GM12892 (cell line): ENCODE measurements at places on chromosomes 16 and 17.
A peak's percentile ranks its signal among the peaks of the same experiment; 100 is the strongest.

GRCh38 chr16:13552062-13552959 is 367.6 kb upstream of the ERCC4 start:
- no peak for DNase-seq

DNA sequence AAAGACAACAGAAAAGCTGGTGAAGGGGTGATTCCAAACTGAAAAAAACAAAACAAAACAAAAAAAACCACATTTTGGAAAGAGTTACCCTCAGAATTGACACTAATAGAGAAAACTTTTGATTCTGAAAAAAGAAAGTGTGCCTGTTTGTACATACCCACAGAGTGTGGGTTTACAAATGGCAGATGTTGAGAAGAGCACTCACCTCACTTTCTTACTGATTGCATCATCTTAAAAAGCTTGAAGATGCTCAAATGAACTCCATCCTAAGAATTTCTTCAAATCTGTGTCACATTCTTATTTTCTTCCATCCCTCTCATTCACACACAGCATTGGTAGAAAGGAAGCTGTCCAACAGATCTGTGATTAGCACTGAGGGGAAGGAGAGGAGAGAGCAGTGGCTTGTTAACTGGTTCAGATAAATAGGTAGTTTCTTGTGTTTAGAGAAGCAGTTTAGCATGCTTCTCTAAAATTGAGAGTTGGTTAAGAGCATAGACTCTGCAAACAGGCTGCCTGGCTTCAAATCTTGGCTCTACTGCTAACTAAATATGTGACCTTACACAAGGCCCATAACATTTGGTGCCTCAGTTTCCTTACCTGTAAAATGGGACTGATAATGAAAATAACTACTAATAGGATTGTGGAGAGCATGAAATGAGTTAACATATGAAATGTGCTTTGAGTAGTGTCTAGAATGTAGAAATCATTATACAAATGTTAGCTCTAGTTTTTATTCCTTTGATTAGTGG is 6.9 kb downstream of the GNAO1 start:
- DNase-seq: no peak

DNA sequence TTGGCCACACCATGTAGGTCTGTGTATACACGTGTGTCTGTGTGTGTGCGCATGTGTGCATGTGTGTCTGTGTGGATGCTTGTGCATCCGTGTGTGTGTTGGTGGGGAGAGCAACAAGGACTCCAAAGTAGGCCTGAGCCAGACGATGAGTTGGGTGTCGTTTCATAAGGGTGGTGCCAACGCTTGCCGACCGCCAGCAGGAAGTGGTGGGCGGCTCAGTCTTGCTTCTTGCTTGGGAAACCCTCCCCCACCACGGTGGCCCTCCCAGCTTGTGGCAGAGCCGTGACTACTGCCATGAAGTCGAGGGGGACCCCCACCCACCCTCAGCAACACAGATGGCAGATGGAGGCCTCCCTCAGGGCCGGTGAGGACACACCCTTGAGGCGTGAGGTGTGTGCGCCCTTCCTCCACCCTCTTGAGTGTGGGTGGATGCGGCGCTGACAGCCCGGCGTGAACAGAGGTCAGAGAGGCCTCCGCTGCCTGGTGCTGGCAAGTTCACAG is 17.5 kb downstream of the SBK1 start:
- no peak for DNase-seq

DNA sequence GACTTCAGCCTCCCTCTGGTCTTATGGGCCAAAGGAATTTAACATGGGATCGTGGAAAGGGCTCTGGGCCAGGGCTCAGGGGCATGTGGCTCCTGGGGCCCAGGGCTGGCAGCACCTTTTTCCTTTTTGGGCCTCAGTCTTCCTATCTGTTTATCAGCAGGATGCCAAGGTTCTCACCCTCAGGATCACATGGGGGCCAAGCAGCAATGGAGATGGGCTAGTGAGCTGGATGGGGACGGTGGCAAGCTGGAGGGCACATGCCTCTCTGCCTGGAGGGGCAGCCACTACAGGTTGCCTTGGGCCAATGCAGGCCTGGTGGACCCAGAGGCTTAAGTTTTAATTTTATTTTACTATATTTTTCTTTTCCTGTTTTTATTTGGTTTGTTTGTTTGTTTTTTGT is 95.4 kb downstream of the CYLD start:
- no peak for DNase-seq

DNA sequence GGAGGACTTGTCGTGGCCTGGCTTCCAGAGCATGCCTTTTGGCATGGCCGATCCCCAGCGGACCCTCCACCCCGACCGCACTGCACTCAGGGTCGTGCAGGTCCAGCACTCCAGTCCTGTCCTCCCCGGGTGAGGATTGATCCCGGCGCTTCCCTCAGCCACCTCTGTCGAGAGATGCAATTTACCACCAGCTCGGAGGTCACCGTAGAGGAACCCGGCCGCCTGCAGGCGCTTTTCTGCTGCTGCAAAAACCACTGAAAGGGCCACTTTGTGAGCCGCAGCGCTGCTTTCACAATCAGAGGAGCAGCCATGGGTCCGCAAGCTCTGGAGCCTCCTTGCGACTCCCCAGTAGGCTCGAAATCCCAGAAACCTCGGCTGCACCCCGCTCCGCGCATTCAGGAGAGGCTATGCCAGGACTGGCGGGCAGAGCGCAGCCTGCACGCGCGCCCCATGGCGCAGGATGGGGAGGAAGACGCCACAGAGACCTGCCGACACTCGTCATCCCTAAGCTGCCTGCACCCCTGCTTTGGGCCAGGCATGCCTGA is 134.2 kb downstream of the HS3ST2 start:
- no peak for DNase-seq

- peak; percentile 41 for DNase-seq
These were observed 8.5 kb downstream of the CCL18 start for GRCh38 chr17:36072431-36073121.

DNA sequence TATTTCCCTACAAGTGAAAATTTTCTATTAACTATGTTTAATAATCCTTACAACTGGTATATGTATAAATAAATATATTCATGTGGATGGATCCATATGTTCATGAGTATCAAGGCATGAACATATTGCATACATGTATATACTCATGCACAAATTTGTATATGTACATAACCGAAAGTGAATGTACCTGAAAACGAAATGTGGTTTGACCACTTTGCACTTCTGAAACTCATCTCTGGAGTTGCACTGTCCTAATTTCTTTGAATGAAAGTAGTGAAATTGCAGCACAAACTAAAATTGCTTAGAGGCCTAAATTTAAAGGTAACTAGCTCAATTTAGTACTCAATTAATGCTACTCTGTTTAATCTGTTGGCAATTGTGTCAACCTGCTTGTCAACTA is 27.4 kb upstream of the GNAO1 start:
- DNase-seq: no peak

DNA sequence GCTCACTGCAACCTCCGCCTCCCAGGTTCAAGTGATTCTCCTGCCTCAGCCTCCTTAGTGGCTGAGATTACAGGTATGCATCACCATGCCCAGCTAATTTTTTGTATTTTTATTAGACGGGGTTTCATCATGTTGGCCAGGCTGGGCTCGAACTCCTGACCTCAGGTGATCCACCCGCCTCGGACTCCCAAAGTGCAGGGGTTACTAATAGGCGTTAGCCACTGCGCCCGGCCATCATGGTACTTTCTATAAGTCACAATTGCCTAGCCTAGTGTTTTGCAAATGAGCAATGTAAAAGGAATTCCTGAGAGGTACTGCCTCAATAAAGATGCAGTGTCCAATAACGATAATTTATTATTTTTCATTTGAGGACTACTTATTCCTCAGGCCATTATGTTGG is 13.9 kb upstream of the PSMC3IP start:
- no peak for DNase-seq

DNA sequence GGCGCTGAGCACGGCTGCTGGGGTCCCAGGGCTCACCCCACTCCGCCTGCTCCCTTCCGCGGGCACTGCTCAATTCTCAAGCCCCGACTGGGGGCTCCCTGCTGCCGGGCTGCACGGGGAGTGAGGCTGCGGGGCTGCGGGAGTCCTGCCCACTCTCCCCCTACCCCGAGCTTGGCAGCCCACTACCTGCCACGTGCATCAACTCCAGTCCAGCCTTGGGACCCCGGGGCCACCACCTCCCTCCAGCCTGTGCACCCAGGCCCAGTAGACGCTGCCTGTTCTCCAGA is 43.3 kb upstream of the SSTR5 start:
- DNase-seq: no peak

DNA sequence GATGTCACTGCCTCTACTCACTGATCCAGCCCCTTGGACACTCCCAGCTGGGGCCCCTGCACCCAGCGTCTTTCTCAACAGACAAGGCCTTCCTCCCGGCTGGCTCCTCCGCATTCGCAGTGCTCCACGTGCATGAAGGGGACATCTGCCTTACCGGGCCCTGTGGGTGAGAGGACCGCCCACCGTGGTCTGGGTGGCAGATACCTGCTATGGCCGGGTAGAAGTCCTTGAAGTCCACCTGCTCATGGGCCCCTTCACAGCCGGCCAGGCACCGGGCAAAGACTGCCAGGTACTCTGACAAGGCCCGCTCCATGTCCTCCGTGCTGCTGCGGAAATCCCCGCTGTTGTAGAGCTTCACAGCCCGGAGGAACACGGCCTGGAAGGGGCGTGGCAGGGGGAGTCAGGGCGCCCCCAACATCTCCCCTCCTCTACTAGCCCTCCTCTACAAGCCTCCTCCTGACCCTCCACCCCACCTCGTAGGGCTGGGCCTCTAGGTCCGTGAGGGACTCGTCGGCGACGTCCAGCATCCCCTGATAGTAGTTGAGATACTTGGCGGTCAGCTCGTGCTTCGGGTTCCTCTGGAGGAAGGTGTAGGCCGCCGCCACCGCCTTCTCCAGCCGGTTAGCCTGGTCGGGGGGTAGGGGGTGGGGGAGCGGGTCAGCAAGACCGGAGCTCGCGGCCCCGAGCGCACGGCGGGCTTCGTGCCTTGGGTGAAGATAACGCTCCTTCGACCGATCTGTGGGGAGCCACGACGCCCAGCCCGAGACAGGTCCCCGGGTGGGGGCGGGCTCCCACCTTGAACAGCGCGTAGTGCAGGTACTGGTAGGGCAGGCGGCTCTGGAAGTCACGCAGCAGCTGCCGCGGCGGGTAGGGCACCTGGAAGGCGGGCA is 845 bp downstream of the P3H4 start:
- DNase-seq: no peak

DNA sequence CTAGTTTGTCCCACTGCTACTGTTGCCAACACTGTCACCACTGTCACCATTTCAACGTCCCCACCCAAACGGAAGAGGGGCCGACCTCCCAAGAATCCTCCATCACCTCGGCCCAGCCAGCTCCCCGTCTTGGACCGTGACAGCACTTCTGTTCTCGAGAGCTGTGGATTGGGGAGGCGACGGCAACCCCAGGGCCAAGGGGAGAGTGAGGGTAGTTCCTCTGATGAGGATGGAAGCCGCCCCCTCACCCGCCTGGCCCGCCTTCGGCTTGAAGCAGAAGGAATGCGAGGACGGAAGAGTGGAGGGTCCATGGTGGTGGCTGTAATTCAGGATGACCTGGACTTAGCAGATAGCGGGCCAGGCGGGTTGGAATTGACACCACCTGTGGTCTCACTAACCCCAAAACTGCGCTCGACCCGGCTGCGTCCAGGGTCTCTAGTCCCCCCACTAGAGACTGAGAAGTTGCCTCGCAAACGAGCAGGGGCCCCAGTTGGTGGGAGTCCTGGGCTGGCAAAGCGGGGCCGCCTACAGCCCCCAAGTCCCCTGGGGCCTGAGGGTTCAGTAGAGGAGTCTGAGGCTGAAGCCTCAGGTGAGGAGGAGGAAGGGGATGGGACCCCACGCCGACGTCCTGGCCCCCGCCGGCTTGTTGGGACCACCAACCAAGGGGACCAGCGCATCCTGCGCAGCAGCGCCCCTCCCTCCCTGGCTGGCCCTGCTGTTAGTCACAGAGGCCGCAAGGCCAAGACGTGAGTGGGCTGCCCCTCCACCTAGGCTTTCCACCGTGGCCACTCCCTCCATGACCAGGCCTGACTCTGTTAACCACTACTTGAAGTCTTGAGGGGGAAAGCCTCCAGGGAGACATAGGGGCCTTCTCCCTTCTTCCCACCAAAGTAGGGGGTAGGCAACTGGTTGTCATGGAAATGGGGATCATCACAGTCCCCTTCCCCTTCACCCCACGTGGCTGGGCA is 9.0 kb upstream of the PHKG2 start:
- no peak for DNase-seq
